Pons (tissue), 1 donor: ENCODE measurements at places on chromosomes 1 and 21.
A peak's percentile ranks its signal among the peaks of the same experiment; 100 is the strongest.

DNA sequence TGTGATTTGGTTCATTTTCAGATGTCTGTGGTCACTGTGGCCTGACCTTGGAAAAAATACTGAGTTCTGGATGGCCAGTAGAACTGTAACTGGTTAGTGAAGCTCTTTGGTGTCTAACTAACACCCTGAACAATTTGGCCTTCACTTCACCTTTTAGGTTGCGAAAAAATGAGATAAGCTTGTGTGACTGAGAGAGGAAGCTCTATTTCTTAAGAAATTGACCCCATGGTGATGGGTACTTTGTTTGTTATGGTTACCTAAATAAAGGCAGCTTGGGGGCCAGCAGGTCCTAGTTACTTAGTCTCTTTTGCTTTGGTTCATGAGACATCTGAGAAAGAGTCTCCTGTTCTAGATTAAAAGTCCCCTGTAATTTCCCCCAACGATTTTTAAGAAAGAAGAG lies 181.6 kb downstream of the ZNF326 start:
- no peak for DNase-seq

- no peak for DNase-seq
These were observed 83.6 kb downstream of the MRPS6 start for GRCh38 chr21:34156957-34157356.

DNA sequence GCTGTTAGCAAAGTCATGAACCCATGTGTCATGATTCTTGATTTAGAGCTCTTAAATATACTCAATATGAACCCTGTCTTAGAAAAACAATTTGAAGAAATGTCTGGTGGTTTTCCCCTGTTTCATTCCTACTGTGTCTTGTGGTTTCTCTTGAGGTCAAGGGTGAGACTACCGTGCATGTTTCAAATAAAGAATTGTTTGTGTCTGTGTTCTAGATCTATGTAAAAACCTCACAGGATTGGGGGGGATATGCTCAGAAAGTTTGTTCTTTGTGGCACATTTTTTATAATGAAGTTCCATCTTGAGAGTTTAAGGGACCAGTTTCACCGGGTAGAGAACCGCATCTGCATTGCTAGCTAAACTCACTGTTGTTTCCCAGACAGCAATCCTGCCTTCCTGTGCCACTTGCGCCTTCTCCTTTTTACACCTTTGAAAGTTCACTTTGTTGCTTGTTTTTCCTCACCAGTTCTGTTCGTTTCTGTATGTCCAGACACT lies 30.9 kb upstream of the CACYBP start:
- no peak for DNase-seq

- peak; percentile 75 for DNase-seq
These were observed 2.8 kb downstream of the SKI start for GRCh38 chr1:2230781-2231531.

DNA sequence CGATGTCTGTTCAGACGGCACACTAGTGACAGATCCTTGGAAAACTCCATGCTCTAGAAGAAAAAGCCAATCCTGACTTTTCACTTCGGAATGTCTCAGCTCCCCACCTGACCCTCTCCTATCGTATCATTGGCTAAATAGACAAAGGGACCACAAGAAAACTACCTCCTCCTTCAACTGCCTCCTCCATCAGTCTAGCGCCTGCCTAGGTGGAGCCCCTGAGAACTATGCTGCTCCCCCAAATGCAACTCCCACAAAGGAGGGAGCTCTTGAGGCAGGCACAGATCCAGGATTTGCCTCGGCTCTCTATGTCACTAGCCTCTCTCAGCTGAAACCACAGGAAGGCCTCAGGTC lies 148.4 kb downstream of the TOMM20 start:
- no peak for DNase-seq

- DNase-seq: peak; percentile 39
These were observed 55.9 kb upstream of the PTGFRN start for GRCh38 chr1:116853680-116854402.

DNA sequence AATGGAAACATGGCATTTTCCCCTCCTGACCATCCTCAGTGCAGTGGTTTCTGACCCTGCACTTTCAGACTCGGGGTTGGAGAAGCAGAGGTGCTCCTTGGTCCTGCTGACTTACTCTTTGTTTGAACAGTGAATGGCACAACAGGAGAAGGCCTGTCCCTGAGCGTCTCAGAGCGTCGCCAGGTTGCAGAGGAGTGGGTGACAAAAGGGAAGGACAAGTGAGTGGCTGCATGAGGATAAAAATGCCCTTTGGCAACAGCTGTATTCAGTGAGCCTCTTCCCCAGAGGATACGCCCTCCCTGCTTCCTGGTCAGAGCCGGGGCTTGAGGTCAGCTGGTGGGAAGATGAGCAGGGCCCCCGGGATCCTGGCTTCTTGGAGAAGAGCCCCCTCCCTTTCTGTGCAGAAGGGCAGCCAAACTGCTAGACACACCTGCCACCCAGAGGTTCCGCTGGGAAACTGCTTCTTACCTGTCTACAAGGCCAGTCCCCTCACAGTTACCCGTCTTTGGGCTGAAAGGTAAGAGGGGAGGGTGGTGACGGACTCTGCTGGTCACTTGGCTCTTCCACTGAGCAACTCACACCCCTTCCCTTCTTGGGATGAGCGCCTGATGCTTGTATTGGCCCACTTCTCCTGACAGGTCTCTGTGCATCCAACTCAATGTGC lies 16.6 kb downstream of the NPL start:
- DNase-seq: no peak

DNA sequence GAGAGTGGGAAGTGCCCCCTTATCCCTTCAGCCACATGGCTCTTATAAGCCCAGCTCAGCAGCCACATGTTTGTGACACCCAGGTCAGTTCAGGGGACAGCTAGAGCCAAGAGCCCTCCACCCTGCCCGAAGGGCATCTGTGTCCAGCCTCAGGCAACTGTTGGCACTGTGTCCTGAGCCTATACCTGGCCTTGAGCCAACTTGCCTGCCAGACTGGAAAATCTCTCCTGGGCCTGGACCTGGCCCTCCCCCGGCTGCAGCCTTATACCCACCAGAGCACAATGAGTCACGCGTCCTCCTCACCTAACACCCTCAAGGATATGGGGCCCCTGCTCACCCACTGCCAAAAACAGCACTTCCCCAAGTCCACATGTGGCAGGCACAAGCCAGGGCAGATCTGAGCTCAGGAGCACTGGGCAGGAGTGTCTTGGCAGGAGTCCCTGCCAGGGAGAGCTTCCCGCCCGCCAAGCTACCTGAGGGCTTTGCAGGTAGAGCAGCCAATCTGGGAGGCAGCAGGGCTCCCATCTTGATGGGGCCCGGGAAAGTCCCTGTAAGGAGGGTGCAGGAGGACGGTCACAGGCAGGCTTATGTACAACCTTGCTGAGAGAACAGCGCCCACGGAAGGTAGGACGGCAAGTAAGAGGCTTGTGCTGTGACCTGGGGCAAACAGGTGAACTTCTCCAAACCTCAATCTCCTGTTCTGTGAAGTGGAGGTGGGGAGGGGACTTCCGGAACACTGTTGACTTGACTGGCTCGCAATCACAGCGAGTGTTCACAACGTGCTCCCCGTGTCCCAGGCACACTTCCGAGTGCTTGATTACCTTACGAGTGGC lies 19.8 kb upstream of the HSPG2 start:
- DNase-seq: no peak

GRCh38 chr1:110502402-110503151 lies 16.4 kb downstream of the KCNA10 start:
- DNase-seq: peak; percentile 60

GRCh38 chr1:219304227-219305226 lies 130.8 kb downstream of the LYPLAL1 start:
- DNase-seq: no peak
